Activated naive CD4-positive, alpha-beta T cell treated with Interleukin-2 at 50 U/mL for 16 hours (primary cell): ENCODE measurements at places on chromosomes 5 and 9.

DNA sequence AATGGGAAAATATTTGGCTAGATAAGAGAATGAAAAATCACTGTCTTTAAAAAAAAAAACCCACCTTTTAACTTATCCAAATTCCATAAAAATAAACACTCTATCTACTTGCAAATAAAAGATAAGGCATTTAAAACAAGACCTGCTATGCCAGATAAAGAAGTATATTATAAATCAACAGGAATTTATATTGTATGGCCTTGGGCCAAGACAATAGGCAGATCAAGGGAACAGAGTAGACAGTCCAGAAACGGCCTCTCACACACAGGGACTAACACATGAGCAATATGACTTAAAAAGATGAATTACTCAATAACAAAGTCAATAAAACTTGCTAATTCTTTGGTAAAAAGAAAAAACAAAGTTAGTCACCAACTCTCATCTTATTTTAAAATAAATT lies 34.7 kb upstream of the ICE1 start:
- DNase-seq = no peak

DNA sequence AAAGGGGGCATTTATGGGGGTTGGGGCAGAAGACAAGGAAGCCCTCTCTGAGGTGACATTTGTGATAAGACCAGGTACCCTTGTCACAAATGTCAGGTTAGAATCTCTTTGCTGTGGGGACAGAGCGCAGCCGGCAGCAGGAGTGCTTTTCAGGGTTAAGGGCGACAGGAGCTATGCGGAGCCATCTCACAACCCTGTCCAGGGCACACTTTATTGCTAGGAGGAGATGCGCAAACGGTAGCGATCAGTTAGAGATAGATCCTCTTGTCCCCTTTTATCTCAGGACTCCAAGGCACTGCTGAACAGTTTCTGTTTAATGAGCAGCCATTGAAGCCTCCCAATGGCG lies 438 bp upstream of the LAMC3 start:
- DNase-seq = no peak

DNA sequence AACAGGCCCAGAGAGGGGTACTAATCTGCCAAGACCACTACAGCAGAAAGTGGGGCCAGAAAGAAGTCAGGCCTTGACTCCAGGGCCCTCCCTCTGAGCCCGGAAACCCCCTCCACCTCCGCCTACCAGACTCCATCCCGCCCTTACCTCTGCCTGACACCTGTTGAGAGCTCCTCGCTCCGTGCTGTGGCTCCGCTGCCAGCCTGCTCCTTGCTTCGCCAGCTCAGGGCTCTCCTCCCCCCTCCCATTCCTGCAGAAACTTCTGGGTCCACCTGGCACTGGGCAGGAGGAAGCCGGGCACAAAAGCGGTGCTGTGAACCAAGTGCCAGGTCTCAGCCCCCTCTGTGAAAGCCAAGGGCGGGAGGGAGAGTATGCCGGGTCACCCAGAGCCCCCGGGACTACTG lies 6.4 kb upstream of the ST6GALNAC6 start:
- DNase-seq = peak; percentile 73

DNA sequence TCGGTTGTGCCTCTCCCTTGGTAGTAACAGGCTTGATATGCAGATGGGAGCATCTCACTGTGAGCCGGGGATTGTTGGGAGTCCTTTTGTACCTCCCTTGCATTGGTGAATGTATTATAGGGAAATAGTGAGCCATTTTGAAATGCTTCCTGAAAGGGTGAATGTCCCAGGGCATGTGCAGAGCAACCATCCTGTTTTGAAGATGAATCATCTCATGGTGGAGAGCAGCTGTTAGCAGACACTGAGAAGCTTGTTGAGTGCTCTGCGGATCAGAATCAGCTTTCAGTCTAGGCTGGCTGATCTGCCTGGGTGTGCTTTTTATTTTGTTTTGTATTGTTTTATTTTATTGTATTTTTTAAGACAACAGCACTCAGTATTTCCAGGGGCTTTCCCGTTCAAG lies 29.7 kb downstream of the SLC36A1 start:
- DNase-seq = no peak

GRCh38 chr5:77066823-77067442 lies 20.2 kb downstream of the ZBED3 start:
- no peak for DNase-seq

GRCh38 chr9:78680196-78680595 lies 383.3 kb downstream of the PSAT1 start:
- DNase-seq = no peak

- DNase-seq = no peak
Measured at GRCh38 chr9:117395151-117395650, 19.7 kb downstream of the ASTN2 start.

DNA sequence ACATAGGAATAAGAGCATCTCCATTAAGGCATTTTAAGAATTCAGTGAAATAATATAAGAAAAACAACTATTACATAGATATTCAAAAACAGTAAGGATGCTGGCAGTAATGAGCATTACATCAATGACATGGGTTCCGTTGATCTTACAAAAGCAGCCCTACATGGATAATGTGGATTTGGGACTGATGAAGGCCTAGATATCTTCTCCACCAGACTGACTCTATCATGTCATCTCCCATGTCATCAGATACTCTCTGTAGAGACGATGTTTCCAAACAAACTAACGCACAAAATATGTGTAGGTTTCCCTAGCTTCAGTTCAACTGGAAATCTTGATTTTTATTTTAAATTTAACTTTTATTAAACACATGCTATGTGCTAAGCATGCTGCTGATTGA lies 3.6 kb downstream of the LURAP1L start:
- no peak for DNase-seq

DNA sequence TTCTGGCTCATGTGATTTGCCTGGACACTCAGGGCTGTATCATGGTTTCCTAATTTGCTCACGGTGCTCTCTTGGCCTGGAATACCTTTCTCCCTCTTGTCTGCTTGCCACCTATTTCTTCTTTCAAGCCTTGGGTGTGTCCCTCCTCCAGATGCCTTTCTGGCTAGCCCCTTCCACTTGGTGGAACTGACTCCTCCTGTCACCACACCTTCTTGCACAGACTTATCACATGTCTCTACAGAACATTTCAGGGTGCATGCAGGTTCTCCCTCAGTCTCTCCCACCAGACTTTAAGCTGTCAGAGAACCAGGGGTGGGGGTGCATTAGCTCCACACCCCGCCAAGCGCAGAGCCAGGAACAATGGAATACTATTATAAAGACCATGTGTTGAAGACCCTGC lies 1.9 kb downstream of the TBC1D2 start:
- no peak for DNase-seq

- no peak for DNase-seq
Measured at GRCh38 chr5:130425424-130425823, 521.2 kb downstream of the CHSY3 start.

DNA sequence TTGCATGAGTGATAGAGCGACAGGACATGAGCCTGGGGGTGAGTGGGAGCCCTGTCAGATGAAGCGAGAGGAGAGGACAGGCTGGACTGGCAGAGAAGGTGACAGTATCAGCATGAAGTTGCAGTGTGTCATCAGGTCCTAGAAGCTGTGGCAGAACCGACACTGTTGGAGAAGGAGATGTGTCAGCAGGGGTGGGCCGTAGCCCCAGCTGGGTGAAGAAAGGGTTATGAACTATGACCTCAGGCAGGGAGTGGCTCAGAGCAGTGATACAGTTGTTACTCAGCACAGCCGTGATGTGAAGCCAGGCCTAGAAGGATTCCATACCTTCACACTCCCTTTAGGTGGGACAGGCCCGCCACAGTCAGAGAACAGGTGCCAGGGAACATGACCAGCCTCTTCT lies 7.6 kb downstream of the PCYOX1L start:
- no peak for DNase-seq

- DNase-seq = no peak
Measured at GRCh38 chr5:62046191-62046590, 259.8 kb upstream of the KIF2A start.

GRCh38 chr9:126915281-126915816 lies 767 bp downstream of the RALGPS1 start:
- no peak for DNase-seq

- no peak for DNase-seq
Measured at GRCh38 chr5:25863811-25864210, 1174.6 kb downstream of the CDH9 start.

- DNase-seq = no peak
Measured at GRCh38 chr9:16925426-16925825, 55.0 kb upstream of the BNC2 start.

DNA sequence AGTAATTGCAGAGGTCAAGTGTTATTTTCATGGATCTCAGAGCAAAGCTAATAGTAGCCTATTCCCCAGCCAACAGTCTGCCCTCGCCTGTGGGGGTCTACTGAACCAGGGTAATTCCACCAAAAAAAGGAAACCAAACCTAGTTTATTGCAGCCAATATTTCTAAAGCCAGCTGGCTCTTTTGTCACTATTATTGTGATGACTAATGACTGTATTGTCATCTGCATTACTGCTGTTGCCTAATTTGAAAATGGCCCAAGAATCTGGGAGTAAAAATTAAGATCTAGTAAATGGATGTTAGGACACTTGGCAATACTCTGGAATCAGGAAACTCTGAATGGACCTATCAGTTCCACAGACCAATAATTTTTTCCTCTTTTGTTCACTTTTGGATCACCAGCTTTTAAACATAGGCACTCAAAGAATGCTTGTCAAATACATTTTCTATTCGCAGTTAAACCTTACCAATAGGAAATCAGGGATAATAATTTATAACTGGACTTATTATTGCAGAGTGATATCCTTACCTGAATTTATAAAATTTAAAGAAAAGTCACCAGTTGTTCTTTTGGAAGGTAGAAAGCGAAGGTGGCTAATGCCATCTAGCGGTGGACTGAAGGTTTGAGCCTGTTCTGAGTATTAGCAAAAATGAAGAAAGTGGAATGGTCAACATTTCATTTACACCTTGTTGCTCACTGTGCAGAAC lies 69.2 kb downstream of the SYK start:
- DNase-seq = peak; percentile 30

DNA sequence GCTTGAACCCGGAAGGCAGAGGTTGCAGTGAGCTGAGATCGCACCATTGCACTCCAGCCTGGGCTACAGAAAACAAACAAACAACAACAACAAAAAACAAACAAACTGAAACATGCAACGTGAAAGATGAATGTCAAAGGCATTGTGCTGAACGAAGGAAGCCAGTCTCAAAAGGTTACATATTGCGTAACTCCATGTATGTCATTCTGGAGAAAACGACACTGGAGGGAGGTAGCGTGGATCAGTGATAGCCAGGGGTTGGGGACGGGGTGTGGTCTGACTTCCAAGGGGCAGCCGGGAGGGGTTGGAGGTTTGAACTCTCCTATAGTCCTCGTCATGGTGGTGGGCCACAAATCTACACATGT lies 12.1 kb upstream of the WDR5 start:
- DNase-seq = no peak
